Bronchial epithelial cell (primary cell): ENCODE measurements at places on chromosomes 6 and 20. TPM values are rescaled to one million over a fixed set of nuclear protein-coding genes. Genes with fewer than 3 reads are reported as not detected.

- DNase-seq, result no peak
These were observed 5.3 kb downstream of the KCNK5 start for GRCh38 chr6:39224011-39224410.

PLEKHG1 gene
- total RNA-seq, result 10.5 and 26.2 TPM in 2 replicates

GRCh38 chr20:51910321-51911050, 108.2 kb upstream of the SALL4 start:
- peak; percentile 81 for DNase-seq

ZNF334 gene
- 1.5 and 1.6 TPM in 2 replicates for total RNA-seq

VSTM2L gene
- total RNA-seq, result 5.0 TPM in 2 replicates

GRCh38 chr6:143356101-143356880, 94.2 kb downstream of the ADAT2 start:
- no peak for DNase-seq

ADGRF5 gene
- not detected in 2 replicates for total RNA-seq

DNA sequence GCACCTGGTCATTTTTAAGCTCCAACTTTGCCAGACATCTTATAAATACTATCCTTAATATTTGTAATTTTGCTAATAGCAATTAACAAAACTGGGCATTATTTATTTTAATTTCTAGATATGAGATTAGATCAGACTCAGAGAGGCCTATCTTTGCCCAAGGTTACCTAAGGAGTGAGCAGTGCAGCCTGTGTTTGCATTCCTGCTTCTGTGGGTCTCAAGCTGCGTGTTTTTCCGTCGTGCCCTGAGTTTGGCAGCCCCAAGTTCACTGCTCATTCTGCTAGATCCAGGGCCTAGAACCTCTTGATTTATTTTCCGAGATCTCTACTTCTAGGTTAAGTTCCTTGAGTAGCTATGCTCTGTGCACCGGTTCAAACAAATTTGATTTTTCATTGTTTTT, 11.0 kb upstream of the ADGRG6 start:
- no peak for DNase-seq

USP49 gene
- 1.5 and 1.6 TPM in 2 replicates for total RNA-seq

- peak; percentile 64 for DNase-seq
These were observed 81.0 kb downstream of the GPX5 start for GRCh38 chr6:28606424-28607391.

- DNase-seq, result peak; percentile 77
These were observed 74.2 kb downstream of the SLC22A23 start for GRCh38 chr6:3382326-3383279.
